ENCODE measurements at places on chromosomes 2 and 18. TPM values are rescaled to one million over a fixed set of nuclear protein-coding genes. Genes with fewer than 3 reads are reported as not detected.

The RFX8 gene
- total RNA-seq, result 3.3 TPM

The TFCP2L1 gene
- total RNA-seq, result not detected

The RAB6D gene
- total RNA-seq, result not detected

The KIF1A gene
- 0.14 TPM for total RNA-seq

The RBM44 gene
- 0.30 TPM for total RNA-seq

The AKAIN1 gene
- not detected for total RNA-seq

The LHCGR gene
- not detected for total RNA-seq

The CLEC4F gene
- total RNA-seq, result not detected

The ZNG1B gene
- 41.6 TPM for total RNA-seq

The MAL gene
- total RNA-seq, result not detected

The ABCB11 gene
- not detected for total RNA-seq

The MREG gene
- total RNA-seq, result 2.7 TPM

The FEV gene
- total RNA-seq, result not detected

The CDK15 gene
- total RNA-seq, result 6.3 TPM

The ABCG5 gene
- total RNA-seq, result not detected

All from smooth muscle cell of the umbilical artery (primary cell).